Fibroblast of skin of left biceps (primary cell): ENCODE measurements at places on chromosomes 11 and 22.

DNA sequence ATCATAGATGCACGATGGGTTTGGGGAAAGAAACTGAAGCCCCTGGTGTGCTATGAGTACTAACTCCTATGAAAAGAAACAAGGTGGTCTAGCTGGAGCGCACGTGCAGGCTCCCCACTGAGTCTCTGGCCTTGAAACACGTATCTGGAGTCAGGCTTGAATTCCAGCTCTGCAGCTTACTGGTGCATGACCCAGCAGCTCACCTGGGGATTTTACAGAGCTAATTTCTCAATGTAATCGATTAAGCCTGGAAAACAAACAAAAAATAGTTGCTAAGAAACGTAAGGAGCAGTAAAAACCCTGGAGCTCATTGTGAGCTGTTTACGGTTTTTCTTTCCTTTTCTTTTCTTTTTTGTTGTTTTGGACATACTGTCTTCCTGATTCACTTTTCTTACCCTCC is 12.3 kb downstream of the KCNJ1 start:
- DNase-seq: no peak

GRCh38 chr22:19517919-19518611 is 6.1 kb downstream of the CLDN5 start:
- DNase-seq: no peak

DNA sequence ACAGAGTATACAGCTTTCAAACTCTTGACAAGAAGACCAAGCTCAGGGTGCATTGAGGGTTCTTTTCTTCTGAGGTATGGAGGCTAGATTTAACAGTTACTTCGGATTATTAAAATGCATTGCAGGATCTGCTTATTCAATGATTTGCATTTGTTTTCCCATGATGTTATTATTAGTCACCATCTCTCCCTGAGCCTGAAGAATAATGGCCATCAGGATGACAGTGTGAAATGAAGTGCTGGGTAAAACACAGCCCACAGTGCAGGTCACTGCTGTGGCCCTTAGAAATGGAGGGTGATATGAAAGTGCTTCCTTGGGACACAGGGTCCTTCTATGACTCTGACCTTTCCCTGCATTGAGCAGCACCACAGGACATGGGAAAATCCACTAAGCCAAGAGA is 40.0 kb downstream of the TECTA start:
- DNase-seq: no peak

GRCh38 chr11:16612566-16613261 is 125.7 kb upstream of the C11orf58 start:
- no peak for DNase-seq

- no peak for DNase-seq
Observed at GRCh38 chr11:45444796-45445195, 158.7 kb upstream of the SYT13 start.
